ENCODE measurements at places on chromosomes 7 and 10. TPM values are rescaled to one million over a fixed set of nuclear protein-coding genes. Genes with fewer than 3 reads are reported as not detected.

The TYW1B gene
- total RNA-seq: 6.8 TPM

The FHIP2A gene
- total RNA-seq: 23.6 TPM

The EEF1AKMT2 gene
- 14.1 TPM for total RNA-seq

The IL2RA gene
- total RNA-seq: 2.9 TPM

The ADARB2 gene
- 0.80 TPM for total RNA-seq

The LBX1 gene
- not detected for total RNA-seq

The WIPF3 gene
- total RNA-seq: 0.95 TPM

The AQP1 gene
- 826 TPM for total RNA-seq

The TMEM26 gene
- 1.1 TPM for total RNA-seq

The PHF14 gene
- 27.9 TPM for total RNA-seq

The CNTNAP2 gene
- 0.59 TPM for total RNA-seq

- no peak for DNase-seq
Measured at GRCh38 chr10:102146971-102147428, 5.2 kb upstream of the NOLC1 start.

GRCh38 chr10:70784471-70784870 is 706 bp downstream of the TBATA start:
- DNase-seq: no peak

DNA sequence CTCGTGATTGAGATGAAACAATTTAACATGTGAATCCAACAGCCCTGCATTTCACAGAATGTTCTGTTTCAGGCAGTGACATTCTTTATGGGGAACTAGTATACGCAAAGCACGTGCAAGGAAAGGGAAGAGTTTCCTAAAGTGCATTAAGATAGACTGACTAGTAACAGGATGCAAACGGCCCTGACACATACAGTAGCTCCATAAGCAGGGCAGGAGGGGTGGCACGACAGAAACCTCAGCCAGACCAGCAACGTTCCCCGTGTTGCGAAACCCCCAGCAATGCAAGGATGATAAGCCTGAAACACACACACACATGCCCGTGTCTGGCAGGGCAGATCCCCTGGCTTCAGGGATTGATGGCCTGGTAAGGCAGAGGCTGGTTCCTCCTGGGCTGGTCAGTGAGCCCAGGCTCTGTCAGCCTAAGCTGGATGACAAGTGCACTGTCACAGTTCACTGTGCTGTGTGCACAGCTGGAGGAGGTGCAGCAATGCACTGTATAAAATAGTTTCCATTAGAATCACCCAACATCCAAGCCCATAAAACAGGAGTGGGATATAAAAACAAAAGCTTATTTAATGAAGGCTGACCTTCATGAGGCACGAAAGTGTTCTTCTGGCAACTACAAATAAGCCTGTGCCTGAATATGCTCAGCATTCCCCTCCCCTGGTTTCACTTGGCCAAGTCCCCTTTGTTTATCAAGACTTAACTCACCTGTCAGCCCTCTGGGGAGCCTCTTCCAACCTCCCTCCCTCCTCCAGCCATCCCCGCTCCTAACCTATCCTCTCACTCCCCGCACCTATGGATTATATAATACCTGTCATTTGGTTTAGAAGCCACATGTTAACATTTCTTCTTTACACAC is 88.8 kb downstream of the GSAP start:
- peak; percentile 71 for DNase-seq

DNA sequence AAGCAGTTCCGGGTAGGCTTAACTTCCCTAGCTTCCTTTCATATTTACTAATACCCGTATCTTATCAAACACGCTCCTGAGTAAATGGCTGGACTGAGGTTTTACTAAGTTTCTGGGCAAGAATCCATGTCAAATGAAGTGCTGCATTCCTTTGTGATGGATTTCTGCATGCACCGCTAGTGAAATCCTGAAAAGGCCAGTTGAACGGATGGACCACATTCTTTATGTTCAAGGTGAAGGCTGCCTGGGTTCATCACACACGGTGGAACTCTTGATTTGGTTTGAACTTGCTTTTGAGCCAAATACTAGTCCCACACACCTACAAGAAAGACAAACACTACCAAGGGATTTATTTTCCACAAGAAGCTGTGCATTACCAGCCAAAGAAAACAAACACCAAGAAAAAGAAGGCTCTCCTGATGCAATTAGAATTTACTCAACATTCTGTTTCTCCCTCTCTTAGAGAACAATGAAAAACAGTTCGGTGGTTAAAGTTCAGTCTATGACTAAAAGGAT is 255.0 kb upstream of the SEMA3C start:
- DNase-seq: no peak

DNA sequence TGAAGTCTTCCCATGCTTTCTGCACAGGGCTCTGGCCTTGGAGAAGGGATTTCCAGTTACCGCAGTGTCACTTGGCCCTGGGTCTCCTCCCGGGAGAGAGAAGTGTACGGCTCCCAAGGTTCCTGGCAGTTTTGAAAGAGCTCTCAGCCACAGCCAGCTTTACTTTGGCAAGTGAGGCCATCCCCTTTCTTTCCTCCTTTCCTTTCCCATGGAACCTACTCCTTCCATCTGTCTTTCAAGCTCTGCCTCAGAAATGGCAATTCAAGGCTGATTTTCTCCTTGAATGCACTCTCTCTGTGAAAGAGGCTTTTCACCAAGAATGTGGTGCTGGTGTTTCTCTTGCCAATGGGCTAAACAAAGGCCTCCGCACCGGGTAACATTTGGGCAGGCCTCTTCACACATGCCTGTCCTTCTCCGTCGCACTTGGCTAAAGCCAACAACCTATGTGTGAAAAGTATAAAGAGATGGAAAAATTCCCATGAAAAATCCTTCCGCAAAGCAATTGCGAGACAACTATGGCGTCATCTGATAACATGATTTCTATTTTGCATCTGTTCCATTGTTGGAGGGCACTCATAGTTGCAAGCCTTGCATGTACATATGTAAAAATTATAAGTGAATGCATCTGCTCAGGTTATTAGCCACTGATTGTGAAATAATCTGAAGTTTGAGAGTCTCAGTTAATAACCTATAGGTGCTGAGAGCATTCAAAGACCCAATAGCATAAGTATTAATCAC is 125.4 kb downstream of the PFKFB3 start:
- no peak for DNase-seq

- DNase-seq: no peak
Measured at GRCh38 chr10:128626397-128627000, 500.3 kb upstream of the MKI67 start.

DNA sequence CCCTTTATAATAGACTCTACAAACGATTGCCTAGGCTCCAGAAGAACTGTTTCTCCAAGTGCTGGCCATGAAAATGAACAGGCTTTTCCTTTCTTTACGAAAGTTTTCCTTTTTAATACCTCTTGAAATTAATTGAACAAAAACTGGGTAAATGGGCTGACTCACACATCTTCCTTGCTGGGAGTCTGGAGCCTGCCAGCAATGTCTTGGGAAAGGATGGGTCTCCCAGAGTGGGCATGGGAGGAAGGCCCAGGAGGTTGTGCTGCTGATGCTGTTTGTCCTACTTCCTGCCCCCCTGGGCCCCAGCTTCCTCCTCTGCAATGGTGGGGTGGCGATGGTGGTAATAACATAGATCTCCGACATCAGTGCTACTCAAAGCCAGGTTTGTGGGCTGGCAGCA is 174.1 kb downstream of the RPS24 start:
- no peak for DNase-seq

DNA sequence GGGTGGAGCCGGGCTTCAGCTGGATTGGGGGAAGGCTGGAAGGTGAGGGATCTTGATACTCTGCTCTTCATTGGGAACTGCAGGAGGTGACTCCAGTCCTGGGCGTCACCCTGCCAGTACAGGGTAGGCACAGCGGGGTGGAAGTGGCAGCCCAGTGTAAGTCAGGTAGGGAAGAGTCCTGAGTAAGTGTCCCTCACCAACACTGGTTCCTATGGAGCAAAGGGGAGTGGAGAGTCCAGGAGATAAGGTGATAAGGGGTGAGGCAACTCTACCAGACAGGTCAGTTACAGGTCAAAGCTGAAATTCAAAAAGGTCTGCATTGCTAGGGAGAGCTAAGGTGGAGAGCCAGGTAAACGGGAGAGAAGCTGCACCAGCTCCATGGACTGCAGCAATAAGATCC is 145.6 kb upstream of the NFE2L3 start:
- no peak for DNase-seq

GRCh38 chr10:75978213-75978612 is 546.8 kb downstream of the LRMDA start:
- DNase-seq: no peak

GRCh38 chr7:154990964-154991540 is 11.9 kb downstream of the PAXIP1 start:
- DNase-seq: no peak

DNA sequence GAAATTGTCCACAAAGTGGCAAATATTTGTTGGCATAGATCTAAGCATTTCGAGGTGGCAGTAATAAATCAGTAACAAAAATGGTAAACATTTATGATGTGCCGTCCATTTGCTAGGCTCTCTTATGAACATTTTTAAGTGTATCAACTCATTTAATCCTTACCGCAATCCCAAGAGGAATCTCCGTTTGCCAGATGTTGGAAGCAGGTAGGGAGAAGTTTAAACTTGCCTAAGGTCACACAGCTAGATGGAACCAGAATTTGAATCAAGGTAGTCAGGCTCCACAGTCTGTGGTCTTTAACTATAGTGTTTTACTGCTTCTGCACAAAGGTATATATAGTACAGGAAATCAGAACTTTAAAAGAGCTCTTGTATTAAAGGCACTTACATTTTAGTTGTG is 2.6 kb downstream of the MKLN1 start:
- DNase-seq: no peak

GRCh38 chr7:20307119-20307518 is 23.6 kb upstream of the ITGB8 start:
- DNase-seq: no peak

DNA sequence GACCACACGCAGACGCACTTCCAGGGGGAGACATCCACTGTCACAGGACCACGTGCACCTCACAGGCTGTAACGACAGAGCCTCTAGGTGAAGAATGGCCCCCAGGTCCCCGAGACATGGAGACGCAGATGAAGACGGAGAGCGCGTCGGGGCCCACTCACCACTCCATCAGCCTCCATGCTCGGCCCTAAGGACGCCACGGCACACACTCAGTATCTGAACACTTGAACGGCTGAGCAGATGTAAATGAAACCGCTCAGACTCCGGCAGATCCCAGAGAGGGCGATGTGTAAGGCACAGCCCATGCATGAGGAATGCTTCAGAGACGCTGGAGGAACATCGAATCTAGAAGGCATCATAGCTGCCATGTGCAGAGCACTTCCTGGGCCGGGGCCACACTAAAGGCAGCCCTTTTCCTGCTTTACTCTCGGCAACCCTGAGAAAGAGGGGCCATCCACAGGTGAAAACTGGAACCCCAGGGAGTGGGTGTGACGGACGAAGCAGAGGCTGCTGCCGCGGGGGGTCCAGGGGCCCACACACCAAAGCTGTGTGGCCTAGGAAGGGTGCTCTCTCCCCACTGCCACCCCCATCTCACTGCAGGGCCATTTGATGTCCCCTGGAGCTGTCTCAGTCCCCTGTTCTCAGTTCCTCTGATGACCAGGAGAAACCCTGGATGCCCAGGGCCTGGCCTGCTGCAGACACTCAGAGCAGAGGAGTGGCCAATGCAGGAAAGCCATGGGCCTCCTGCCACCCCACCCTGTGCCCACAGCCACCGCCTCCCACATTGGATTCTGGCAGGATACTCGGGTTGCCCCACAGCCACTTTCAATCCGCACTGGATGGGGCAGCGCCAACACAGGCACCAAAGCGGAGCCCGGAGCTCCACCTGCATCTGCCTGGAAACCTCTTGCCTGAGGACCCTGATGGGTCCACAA is 253.8 kb downstream of the MAD1L1 start:
- peak; percentile 35 for DNase-seq

GRCh38 chr10:12413369-12413711 is 64.0 kb downstream of the CAMK1D start:
- DNase-seq: no peak

GRCh38 chr10:61272781-61273180 is 180.4 kb downstream of the TMEM26 start:
- DNase-seq: no peak

DNA sequence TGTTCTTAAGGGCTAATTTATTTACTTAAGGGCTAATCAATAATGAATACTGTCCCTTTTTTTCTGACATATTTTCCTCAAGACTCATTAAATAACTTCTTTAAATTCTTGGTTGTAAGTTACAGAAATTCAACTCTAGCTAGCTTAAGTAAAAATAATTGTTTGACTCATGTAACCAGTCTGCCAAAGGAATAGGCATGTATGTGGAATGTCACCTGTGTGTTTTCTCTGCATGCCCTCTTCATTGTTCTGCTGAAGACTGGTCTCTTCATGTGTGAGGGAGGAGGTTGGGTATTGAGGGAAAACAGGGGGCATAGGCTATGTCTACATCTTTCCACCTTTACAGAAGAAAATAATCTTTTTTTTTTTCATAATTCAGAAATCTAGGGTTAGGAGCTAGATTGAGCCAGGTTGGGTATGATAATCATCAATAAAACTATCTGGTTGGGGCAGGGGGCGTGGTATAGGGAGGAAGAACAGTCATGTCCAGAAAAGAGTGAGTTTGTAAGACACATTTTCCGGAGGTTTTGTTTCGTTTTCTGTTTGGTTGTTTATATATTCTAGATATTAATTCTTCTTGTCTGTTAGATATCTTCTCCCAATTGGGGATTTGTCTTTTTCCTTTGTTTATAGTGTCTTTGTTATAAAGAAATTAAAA is 37.9 kb downstream of the EXOC4 start:
- no peak for DNase-seq

DNA sequence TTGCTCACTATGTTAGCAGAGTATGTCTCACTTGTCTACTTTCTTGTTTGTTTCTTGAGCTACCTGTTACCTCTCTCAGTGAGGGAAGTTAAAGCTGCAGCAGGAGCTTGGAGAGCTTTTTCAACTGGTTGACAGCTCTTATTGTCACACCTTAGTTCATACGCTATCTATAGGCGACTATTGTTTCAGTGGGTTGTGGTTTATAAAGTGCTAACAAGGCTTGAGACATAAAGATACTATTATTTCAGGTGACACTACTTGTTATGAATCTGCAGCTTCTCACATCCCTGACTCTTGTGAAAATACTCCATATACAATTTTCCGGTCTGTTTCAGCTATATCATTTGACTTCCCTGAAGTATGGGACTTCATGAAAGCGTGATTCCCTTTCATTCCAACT is 167.4 kb downstream of the CSTF2T start:
- no peak for DNase-seq

DNA sequence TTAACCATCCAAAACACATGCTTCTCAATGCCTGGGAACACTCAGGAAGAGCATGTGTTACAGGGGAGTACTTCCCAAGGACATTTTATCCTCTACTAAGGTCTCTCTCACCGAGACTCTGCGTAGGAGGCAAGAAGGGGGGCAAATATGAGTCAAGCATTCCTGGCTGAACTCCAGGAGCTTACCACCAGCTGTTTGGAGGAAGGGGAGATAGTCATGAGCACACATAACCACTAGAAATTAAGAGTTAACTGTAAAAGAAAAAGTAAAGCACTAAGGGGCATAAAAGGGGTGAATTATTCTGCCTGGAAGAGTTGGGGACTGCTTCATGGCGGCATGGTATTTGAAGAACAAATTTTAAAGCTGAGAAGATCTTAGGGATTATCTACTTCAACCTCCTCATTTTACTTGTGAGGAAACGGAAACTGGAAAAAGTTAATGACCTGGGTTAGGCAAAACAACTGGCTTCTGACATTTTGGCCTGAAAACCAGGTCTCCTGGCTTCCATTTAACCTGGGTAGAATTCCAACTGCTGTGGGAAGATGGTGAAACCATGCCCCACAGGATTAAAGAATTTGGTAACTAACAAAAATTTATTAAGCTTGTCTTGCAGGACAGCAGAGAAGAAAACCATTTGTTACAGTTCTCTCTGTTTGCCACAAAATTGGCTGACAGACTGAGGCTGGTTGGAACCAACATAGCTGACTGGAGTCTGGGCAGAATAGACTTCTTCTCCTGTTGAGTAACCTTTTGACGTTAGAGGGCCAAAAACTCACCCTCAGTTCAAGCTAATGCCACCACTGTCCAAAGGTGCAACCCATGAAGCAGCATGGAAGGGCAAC is 85.5 kb downstream of the SLC25A13 start:
- DNase-seq: no peak

Measured in lower lobe of right lung (tissue), 2 donors.